CD4-positive, alpha-beta T cell treated with Interleukin-17A for 4 hours (primary cell): ENCODE measurements at places on chromosomes 12 and 14.

- DNase-seq = no peak
These were observed 1161.2 kb upstream of the SEL1L start for GRCh38 chr14:82694820-82695219.

DNA sequence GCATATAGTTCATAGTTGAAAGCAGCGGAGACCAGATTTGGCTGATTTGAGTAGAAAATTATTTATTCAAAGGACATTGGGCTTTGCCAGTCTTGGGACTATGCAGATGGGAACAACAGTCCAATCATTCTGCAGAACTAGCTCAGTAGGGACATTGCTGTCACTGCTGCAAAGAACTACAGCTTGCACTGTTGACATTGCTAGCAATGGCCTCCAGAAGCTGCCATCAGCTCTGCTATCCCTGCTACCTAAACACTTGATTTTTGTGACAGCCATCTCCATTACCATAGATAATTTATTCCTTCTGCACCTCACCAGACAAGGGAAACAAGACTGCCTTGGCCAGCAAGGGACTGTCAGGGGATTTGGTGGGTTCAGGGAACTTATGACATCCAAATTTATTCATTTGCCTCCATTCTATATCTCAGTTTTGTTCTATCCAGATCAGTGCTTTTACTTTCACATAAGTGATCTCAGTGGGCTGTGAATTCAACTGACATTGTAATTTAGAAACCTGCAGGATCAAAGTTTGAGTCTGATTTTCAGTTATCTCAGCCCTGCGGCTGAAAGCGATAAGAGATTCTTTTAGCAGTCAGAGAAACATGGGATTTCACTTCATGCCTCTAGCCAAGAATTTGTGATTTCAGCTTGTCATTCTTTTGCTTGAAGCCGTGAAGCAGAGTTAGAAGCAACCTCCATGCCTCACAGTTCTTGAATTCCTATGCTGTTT is 136.7 kb upstream of the FBXO33 start:
- no peak for DNase-seq

GRCh38 chr14:97376310-97376709 is 579.1 kb downstream of the VRK1 start:
- no peak for DNase-seq

- DNase-seq = no peak
These were observed 78.7 kb downstream of the NKX2-1 start for GRCh38 chr14:36441283-36441682.

DNA sequence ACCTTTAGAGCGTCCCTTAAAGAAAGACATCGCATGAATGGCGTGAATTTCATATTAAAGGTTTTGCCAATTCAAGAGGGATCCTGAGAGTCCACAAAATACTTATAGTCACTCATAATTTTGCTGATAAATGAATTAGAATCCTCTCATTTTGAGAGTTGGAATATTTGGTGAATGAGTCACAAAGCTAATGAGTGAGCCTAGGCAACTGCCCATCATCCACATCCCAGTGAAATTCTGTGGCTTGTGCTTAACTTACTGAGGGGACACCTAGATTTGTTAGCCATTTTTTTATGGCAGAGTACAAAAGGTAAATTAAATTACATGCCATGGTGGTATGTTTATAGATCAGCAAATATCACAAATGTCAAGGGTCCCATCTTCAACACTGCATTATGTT is 12.7 kb upstream of the NOXRED1 start:
- no peak for DNase-seq

- no peak for DNase-seq
These were observed 133.4 kb downstream of the RFLNA start for GRCh38 chr12:124428136-124428791.

DNA sequence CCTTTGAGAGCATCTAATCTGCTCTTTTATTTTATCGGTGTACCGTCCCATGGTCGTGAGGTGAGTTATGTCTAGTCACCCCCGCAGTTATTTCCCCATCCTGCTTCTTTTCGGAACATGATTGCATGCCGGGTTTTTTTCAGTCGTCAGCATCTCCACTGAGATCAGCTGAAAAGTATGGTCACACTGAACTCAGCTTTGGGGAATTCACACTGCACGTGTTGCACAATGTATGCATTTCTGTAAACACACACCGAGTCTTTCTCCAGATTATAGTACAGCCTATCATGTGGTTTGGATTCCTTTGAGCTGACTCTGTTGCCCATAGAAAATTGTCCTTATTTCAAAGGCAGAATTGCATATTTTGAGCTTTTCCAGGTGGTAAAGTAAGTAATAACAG is 24.6 kb downstream of the PLXNC1 start:
- DNase-seq = no peak

- DNase-seq = peak; percentile 51
These were observed 2.9 kb upstream of the NAB2 start for GRCh38 chr12:57085999-57086492.

GRCh38 chr14:90368946-90369721 is 27.7 kb upstream of the CALM1 start:
- DNase-seq = no peak

DNA sequence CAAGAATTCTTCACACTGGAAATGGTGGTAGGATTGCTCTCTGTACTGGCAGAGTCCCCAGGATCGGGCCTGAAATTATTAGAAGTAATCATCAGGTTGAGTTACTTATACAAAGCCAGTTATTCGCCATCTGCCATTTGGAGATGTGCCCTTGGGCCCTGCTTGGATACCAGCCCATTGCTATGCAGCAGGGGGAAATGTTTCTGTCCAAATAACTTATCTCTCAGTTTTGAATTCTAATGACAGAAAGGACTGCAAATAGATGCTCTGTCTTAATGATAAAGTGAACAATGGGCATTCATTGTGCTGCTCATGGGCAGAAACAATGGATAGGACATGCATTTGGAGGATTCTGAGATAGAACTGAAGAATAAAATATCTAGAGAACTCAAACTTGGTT is 139.1 kb upstream of the PELI2 start:
- no peak for DNase-seq

GRCh38 chr14:105486163-105486973 is at the start of gene CRIP1:
Gene CRIP1 (plus strand): TSS chr14:105486886. CDS start chr14:105487260, 374 bp downstream.
- DNase-seq = no peak

GRCh38 chr12:133080026-133080367 is 726 bp upstream of the ZNF140 start:
- peak; percentile 95 for DNase-seq

DNA sequence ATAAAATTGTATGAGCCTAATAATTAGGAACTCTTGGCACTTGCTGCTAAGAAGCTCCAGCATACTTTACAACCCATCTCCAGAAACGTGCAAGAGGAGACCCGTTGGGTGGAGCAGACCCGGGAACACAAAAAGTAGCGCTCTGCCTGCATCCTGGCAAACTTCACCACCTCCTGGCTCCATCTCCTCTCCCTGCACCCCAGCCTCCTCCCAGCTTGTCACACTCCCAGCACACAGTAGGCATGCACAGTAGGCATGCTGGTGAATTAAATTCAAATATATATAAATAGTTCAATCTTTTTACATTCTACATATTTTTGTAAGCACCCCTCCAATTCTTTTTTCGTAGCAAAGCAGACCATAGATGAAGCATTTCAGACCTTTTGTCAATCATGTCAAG is 1.2 kb downstream of the VSIG10 start:
- no peak for DNase-seq

GRCh38 chr14:68285421-68286179 is 466.0 kb downstream of the RAD51B start:
- DNase-seq = peak; percentile 72

GRCh38 chr12:27207615-27208413 is 36.3 kb upstream of the STK38L start:
- DNase-seq = no peak

DNA sequence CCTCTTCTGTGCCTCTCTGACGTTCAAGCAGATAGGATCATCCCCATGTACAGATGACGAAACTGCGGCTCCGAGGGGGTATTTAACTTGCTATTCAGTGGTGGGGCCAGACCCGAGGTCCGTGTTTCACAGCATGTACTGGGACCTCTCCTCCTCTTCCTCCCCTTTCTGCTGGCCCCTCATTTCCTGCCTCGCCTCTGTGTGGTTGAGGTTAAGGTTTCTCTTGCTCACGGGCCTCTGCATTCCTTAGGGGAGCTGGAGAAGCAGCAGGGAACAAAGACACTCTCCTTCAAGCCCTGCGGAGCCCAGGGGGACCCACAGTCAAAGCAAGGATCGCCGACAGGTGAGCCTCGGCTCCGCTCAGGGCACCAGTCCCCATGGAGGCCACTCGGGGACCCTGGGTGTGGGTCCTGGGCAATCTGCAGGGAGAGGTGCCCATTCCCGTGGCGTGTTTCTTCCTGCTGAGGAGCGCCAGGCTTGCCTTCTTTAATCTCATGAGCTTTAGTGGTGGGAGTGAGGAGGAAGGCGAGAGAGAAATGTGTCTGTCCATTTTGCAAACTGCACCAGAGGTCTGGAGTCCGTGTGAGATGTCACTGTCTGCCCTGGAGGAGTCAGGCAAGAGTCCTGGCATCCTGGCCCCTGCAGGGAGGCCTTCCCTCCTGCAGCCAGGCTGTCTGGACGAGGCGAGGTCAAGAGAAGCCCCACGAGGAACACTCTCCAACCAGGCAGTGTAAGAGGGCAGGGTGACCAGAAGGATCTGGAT is 45.0 kb downstream of the SLC6A12 start:
- no peak for DNase-seq

GRCh38 chr14:91330856-91331255 is 86.4 kb upstream of the GPR68 start:
- DNase-seq = peak; percentile 59

DNA sequence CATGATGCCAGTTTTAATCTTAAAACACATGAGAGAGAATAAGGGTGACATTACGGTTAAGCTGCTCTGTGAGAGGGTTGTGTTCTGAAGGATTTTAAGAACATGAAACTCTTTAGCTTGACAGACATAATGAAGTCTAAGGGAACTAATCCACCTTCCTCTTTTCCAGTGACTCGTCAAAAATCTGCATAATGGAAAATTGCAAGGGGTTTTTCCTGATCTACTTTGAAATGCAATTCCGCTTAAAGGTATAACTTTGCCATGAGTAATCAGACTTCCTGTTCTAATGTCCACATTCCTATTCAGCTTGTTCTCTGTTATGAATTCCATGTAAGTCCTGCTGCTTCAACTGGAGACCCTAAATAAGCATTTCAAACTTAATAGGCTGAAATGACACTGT is at the start of gene ZNF705A:
Gene ZNF705A (plus strand): TSS at position 171 of the 400 bp plus-strand sequence. CDS start 15,611 bp downstream, outside the sequence.
- DNase-seq = no peak
